Activated T-helper 2 cell treated with anti-CD3 and anti-CD28 coated beads, Interferon-gamma antibody, Interleukin-2, Interleukin-4, amounts not matched to agents 10 μg/mL and 5 μg/mL and 100 μg/mL, durations not matched to agents 14 hours and 24 hours and 36 hours (primary cell): ENCODE measurements at places on chromosomes 2 and 18.

- no peak for DNase-seq
These were observed 1149.3 kb upstream of the CDH2 start for GRCh38 chr18:29326214-29326613.

DNA sequence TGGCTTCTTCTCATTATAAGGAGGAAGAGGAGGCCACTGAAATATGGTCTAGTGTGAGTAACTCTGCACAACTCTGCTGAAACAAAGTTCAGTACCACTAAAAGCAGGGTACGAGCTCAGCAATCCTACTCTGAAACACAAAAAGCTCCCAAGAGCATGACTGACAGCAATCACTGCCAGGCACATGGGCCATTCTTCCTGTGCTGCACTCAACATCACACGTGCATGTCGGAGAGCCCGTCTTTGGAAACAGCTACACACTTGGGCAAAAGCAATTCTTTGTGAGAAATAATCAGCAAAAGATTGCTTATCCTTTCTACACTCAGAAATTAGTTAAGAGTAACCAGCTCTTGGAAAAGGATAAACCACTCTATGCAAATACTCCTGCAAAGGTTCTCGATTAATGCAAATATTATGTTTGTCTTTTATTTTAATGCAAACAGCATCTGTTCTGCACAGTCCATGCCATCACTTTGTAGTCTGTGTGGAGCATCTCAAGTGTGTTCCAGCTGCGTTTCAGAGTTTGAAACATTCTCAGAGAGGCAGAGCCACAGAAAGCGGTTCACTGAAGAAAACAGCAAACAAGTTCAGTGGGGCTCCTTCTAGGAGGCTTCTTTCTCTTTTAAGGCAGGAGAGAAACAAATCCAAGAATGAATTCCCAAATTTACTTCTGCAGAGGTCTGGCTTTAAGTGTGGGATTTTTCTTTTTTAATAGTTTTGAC lies 145.0 kb downstream of the HDAC4 start:
- DNase-seq, result no peak

DNA sequence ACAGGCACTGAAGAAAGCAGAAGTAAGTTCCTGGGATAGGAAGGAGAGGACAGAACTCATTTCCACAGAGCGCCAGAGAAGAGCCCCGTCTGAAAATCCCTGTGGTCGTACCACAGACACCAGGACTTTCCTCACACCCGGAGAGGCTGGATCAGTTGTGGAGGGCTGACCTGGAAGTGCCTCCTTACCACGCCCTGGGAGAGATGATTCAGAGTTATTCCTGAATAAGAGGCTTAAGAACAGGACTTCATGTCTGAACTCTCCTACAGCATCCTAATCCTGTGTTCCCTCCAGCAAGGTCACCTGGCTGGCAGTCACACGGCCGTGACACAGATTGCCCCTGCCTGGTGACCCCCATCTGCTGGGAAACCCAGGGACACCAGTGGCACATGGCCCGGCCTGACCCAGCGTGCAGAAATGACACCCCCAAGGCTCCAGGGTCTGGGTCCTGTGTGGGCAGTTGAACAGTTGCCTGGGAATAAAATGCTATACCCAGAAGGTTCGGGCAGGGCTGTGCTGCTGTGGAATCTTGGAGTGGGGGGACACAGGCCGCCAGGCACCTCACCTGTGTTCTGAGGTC lies 105.9 kb downstream of the PXDN start:
- no peak for DNase-seq

DNA sequence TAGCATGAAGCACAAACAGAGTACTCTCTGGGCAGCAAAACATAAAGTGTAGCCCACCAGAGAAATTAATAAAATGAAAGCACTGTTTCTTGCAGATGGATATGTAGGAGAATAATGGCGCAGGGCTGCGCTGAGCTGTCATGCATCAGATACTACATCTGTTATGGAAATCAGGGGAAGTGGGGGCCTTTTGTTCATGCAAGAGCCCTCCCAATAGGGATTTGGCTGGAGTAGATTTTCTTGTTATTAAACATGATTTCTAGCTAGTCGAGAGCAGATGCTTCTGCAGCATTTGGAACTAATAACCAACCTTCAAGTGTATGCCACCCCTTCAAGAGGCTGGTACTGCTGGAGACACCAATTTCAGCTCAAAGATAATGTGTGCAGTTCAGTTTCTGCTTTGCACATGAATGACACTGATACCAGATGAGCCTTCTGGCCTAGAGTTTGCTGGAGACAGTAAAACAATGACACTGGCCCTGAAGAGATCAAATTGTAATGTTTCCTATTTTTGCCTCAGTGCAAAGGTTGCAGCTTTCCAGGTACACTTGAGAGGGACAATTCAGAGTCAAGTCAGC lies 58.0 kb downstream of the RND3 start:
- no peak for DNase-seq

DNA sequence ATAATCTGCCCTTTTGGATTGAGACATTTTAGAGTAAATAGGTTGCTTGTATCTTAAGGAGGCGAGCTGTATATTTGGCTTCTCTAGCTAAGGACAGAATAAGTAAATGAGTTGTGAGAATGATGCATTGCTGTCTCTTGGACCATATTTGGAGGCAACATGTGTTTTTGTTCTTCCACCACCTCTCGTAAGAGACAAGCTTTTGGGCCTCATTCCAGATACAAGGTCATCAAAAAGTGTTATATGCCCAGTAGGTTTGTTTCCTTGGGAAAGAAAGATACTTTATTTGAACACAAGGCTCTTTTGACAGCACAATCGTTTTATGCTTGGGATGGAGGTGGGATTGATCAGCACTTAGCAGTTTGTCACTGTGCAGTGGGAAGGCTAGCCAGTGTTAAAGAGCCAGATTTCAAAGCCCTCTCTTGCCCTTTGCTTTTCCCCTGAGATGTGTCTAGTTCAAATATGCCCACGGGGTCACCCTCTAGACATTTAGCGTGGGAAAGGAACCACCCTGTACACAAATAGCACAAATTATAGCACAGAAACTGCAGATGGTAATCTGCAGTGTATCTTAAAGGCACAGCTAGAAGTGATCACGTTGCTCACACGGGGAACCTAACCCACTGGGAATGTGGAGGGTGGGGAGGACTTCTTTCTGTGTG lies 131.3 kb downstream of the MAP4K4 start:
- DNase-seq, result no peak

- DNase-seq, result no peak
These were observed 41.5 kb downstream of the SP140 start for GRCh38 chr2:230267059-230267458.

DNA sequence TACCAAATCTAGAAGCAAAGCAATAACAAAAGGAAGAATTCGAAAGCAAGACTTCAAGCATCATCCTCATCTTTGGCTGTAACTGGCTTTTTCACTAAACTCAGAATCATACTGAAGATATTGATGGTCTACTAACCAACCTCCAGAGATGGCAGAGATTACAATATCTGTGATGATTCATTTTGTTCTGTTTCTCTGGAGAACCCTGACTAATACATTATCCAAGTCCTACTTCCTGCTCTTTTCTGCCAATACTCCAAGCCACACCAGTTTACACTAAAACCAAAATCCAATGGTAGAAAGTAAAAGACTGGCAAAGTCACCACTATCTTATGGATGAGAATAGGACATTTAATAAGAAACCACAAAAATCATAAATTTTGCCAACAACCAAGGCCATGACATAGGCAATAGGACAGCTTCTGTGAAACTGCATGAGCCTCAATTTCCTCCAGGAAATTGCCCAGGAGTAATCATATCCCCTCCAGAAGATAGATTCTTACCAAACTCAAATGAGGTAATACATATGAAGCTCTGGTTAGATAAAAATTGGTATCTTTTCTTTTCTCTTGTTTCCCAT lies 159.8 kb downstream of the METTL4 start:
- no peak for DNase-seq
